ENCODE measurements at places on chromosomes 6 and 20. TPM values are rescaled to one million over a fixed set of nuclear protein-coding genes. Genes with fewer than 3 reads are reported as not detected.

- DNase-seq, result no peak
Observed at GRCh38 chr20:45441746-45442145, 25.8 kb downstream of the PIGT start.

DNA sequence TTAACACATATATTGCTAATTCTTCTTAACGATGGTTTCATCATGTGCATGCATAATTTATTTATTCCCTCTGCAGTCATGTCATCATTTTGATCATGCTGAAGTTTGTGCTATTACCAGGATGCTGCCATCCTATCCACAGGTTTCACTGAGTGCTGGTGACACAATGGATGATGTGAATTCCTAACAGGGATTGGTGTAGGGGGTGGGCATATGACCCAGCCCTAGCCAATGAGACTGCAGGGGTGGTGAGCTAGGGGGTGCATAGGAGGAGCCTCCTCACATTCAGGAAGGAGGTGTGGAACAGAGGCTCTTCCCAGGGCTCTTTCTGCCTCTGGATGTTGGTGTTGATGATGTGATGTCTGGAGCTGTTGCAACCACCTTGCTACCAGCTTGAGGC is 7.5 kb downstream of the CST5 start:
- DNase-seq, result no peak

GRCh38 chr6:112503091-112503596 is 156.0 kb downstream of the RFPL4B start:
- DNase-seq, result peak; percentile 16

ANGPT4 gene
- total RNA-seq, result 0.22 TPM

GJA10 gene
- total RNA-seq, result not detected

MUCL3 gene
- not detected for total RNA-seq
